ENCODE measurements at places on chromosomes 4 and X. TPM values are rescaled to one million over a fixed set of nuclear protein-coding genes. Genes with fewer than 3 reads are reported as not detected.
A peak's percentile ranks its signal among the peaks of the same experiment; 100 is the strongest.

The CXXC4 gene
- total RNA-seq: not detected

The IL1RAPL2 gene
- not detected for total RNA-seq

The DCAF8L2 gene
- total RNA-seq: 0.17 TPM

The PJA1 gene
- total RNA-seq: 38.9 TPM

The EPGN gene
- total RNA-seq: not detected

The LONRF3 gene
- total RNA-seq: 8.7 TPM

The PIN4 gene
- 56.9 TPM for total RNA-seq

The HPSE gene
- 7.6 TPM for total RNA-seq

The MAGEA11 gene
- 0.42 TPM for total RNA-seq

- no peak for DNase-seq
Measured at GRCh38 chr4:52312722-52313121, 261.6 kb downstream of the SPATA18 start.

- no peak for DNase-seq
Measured at GRCh38 chr4:164591666-164592065, 162.3 kb upstream of the SMIM31 start.

- peak; percentile 60 for DNase-seq
Measured at GRCh38 chrX:129642641-129643040, 12.1 kb downstream of the APLN start.

GRCh38 chr4:11598591-11598990, 169.9 kb upstream of the HS3ST1 start:
- DNase-seq: no peak

DNA sequence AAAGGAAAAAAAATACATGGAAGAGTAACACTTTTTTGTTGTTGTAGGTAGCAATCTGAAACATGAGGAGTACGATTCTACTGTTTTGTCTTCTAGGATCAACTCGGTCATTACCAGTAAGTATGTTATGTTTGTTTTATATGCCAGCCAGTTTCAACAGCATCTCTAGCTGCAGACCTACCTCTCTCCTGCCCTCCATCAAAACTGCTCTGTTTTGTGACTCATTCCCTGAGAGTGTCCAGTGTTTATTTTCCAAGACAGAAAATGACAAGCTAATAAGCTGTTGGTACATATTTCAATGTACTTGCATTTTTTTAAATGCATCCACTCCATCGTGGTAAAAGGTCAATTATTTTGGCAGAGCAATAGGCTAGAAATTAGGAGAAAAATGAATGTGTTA, 347 bp downstream of the AMTN start:
- DNase-seq: peak; percentile 64

- DNase-seq: no peak
Measured at GRCh38 chr4:58360354-58361133, 1250.4 kb upstream of the IGFBP7 start.

DNA sequence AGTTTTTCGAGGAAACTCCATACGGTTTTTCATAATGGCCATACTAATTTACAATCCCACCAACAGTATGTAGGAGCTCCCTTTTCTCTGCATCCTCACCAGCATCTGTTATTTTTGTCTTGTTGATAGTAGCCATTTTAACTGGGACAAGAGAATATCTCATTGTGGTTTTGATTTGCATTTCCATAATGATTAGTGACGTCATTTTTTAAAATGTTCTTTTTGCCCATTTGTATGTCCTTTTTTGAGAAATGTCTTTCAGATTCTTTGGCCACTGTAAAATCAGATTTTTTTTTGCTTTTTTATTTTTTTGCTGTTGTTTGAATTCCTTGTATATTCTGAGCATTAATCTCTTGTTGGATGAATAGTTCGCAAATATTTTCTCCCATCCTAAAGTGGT, 243.9 kb downstream of the TRIML1 start:
- DNase-seq: no peak

- no peak for DNase-seq
Measured at GRCh38 chr4:152189451-152190179, 346.3 kb downstream of the FBXW7 start.

- no peak for DNase-seq
Measured at GRCh38 chr4:21454831-21455230, 493.7 kb downstream of the KCNIP4 start.

DNA sequence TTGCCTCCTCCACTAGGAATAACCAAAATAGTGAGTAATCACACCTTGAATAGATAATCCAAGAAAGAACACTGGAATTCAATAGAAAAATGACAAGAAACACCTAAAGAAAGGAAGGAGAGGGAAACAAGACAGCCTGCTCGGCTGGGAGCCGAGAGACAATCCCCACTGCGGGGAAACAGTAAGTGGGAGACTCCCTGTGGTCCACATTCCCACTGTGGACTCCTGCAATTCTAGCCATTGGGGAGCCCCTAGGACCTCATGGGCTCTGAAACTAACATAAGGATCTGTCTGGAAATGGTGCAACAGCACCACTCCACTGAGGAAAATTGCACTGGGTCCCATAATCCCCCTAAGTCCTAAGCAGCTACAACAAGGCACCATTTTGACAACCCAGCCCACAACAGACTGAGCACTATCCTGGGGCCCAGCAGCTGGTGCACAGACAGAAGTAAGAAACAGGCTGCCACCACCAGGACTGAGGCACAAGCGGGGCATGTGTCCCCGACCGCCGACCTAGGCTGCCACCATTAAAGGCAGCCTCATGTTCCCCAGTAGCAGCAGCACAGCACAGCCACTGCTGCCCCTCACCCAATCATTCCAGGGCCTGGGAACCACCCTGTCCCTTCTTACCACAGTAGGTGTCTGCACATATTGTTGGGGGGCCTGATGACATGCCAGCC, 14.2 kb downstream of the LRBA start:
- DNase-seq: no peak

DNA sequence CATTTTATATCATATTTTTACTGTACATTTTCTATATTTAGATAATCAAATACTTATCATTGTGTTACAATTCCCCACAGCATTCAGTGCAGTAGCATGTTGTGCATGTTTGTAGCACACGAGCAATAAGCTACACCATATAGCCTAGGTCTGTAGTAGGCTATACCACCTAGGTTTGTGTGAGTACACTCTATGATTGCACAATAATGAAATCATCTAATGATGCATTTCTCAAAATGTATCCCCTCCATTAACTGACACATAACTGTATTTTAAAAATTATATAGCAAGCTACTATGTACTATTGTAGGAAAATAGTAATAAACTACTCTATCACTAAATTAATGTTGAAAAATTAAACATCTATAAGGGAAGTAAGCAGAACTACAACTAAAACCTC, 518.4 kb upstream of the PABPC4L start:
- DNase-seq: no peak

- DNase-seq: no peak
Measured at GRCh38 chrX:114709406-114709805, 125.5 kb downstream of the HTR2C start.

DNA sequence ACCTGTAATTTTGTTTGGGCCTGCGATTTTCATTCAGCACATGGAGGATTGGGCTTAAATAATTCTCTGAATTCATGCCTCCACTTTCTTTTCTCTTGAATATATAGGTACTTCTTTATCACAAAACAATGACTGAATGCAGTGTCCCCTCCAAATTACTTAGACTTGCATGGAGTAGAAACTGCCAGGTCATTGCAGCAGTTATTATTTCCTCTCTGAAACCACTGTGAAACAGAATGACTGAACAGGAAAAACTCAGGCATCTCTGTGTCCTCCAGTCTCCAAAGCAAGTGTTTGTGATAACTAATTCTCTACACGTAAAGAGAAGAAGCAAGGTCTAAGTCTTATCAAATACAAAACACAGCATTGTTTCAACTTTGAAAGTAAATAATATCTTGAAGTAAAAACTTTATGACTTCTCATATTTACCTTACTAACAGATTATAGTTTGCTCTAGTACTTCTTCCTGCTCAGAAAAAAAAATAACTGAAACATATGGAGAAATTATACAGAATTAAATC, 144.5 kb upstream of the DIAPH2 start:
- no peak for DNase-seq

DNA sequence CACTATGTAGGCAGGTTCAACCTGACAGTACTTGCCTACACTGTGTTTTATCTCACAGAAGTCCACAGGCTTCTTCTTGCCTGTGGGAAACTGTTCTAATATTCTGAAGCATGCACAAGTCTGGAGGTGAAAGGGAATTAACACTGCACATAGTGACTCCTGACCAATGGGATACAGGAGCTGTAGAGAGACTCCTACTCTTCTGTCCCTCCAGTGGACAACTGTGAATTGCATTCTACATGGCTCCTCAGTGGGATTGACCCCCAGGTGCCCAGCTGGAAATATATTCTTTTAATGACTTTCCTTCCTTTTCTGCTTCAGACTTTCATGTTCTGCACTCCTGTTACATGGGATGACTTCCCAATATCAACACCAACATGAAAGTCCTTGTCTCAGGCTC, 8.2 kb upstream of the YIPF6 start:
- peak; percentile 62 for DNase-seq

DNA sequence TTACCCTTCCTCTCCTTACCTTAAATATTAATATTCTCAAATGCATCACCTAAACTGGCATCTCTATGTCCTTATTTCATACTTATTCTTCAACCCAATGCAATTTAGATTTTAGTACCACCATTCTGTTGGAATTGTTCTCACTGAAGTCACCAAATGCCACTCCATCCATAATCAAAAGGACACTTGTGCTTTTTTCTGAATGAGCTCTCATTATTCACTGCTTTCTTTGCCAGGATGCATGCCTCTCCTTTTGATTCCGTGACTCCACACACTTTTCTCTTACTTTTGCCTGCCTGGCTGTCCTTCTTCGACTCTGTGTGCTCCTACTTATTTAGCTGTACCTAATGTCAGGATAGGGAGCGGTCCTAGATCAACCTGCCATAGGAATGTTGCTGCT, 633.1 kb upstream of the BOD1L1 start:
- DNase-seq: no peak
